ENCODE measurements at places on chromosomes 1 and 21.

DNA sequence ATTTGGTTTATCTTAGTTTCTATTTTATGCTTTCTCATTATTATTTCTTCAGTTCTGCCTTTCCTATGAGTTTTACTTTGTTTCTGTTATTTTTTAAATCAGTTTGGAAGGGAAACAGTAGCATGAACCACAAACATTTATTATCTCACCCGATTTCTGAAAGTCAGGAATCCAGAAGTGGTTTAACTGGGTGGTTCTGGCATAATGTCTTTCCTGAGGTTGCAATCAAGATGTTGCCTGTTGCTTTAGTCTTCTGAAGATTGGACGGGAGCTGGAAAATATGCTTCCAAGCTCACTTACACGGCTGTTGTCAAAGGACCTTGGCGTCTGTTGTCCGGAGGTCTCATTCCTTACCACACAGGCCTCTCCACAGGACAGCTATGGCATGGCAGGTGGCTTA lies 50.4 kb downstream of the SNRPE start:
- DNase-seq: no peak

DNA sequence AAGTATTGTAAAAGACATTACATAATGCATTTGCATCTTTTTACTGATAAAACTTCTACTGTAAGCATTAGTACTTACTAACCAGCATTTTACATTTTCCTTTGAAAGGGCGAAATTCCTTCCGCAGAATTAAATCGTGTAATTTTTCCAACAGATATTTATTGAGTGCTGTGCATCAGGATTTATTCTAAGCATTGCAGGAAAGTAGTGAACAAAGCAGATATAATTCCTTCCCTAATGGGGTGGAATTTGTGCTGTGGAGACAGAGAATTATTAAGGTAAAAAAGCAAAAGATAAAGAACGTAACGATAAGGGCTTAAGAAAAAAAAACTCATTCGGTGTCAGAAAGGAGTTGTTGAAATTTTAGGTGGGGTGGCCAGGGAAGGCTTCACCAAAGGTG lies 7.6 kb upstream of the ETS2 start:
- DNase-seq: no peak

DNA sequence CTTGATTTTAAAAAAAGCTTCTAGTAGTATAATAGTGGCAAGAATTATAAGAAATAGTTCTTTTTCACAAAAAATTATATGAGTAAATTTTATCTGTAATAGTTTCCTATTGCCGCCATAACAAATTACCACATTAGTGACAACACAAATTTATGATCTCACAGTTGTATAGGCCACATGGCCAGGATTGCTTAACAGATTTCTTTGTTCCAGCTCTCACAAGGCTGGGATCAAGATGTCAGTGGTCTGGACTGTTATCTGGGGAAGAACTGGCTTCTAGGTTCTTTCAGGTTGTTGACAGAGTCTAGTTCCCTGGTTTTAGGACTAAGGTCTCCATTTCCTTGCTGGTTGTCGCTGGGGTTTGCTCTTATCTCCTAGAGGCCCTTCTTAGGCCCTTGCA lies 236.4 kb downstream of the USP25 start:
- DNase-seq: no peak

- DNase-seq: no peak
These were observed 26.9 kb downstream of the OR6Y1 start for GRCh38 chr1:158527190-158527815.

- DNase-seq: no peak
These were observed 11.4 kb upstream of the TSPEAR start for GRCh38 chr21:44722731-44723130.

GRCh38 chr21:39339231-39339630 lies 9.7 kb downstream of the HMGN1 start:
- DNase-seq: no peak

- peak; percentile 78 for DNase-seq
These were observed 12.2 kb downstream of the HLX start for GRCh38 chr1:220891224-220892085.

- no peak for DNase-seq
These were observed 31.4 kb downstream of the TRABD2B start for GRCh38 chr1:47965816-47966215.

DNA sequence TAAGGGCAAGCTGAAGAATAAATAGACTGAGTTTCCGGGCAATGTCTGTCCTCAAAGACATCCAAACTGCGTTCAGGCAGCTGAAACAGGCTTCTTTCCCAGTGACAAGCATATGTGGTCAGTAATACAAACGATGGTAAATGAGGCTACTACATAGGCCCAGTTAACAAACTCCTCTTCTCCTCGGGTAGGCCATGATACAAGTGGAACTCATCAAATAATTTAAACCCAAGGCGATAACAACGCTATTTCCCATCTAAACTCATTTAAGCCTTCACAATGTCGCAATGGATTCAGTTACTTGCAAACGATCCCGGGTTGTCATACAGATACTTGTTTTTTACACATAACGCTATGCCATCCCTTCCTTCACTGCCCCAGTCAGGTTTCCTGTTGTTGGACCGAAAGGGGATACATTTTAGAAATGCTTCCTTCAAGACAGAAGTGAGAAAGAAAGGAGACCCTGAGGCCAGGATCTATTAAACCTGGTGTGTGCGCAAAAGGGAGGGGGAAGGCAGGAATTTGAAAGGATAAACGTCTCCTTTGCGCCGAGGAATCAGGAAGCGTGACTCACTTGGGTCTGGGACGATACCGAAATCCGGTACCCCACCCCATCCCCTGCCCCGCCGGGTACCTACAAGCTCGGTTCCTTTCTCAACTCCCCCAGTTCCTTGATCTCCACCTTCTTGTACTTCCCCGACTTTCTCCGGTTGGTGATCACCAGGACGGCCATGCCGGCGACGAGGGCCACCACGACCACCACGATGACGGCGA lies 1.3 kb downstream of the TACSTD2 start:
- DNase-seq: no peak

GRCh38 chr21:44392185-44392584 lies 38.8 kb downstream of the TRPM2 start:
- no peak for DNase-seq

Data from osteoblast (primary cell).